Sigmoid colon (tissue), 7 donors: ENCODE measurements at places on chromosomes 1 and 21. TPM values are rescaled to one million over a fixed set of nuclear protein-coding genes. Genes with fewer than 3 reads are reported as not detected.

HAX1 gene
- polyA plus RNA-seq: 80.2 TPM

KCNJ15 gene
- polyA plus RNA-seq: 0.22 TPM

MYOM3 gene
- 3.1 TPM for polyA plus RNA-seq

OR2T2 gene
- not detected for polyA plus RNA-seq

WNT4 gene
- 1.2 TPM for polyA plus RNA-seq

TRIM62 gene
- polyA plus RNA-seq: 4.5 TPM

SPRR4 gene
- polyA plus RNA-seq: not detected

TTC24 gene
- 2.6 TPM for polyA plus RNA-seq

ATP1A2 gene
- polyA plus RNA-seq: 1.8 TPM

AADACL3 gene
- not detected for polyA plus RNA-seq

RNU1-2 gene
- polyA plus RNA-seq: not detected

TDRD5 gene
- polyA plus RNA-seq: 0.60 TPM

CLCA4 gene
- polyA plus RNA-seq: 502 TPM

NT5C1A gene
- polyA plus RNA-seq: not detected

TAL1 gene
- not detected for polyA plus RNA-seq

ZMYND12 gene
- polyA plus RNA-seq: 10.9 TPM
